ENCODE measurements at places on chromosomes 11 and 22.

DNA sequence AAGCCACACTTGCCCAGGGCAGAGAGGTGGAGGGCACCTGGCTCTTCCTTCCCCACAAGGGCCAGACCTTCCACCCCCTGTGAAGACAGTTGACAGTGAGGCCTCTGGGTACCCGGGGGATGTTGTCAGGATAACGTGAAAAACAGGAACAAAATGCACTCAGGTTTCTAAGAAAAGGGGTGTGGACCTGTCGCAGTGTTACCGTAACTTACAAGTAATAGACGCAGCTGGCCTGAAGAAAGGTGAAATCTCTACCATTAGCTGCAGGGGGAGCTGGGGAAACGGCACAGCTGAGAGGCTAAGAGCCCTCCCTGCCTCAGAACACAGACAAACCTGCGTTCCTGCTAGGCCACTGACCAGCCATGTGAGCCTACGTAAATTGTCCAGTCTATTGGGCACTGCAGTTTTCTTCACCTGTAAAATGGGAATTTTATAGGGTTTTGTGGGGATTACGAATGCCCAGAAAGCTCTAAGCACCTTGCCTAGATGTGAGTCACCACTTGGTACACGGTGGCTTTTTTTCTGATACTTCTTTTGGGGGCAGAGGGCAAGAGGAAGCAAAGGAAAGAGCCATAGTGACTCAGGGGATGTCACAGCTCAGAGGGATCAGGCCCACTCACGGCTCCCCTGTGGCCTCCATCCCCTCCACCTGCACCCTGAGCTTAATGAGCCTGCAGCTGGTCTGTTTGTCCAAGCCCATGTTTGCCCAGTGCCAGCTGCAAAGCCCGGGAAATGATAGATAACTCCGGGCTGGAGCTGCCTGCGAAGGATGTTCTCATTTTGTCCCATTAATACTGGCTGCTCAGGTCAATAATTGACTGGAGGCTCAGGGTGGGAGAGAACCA lies 18.4 kb upstream of the CABP7 start:
- no peak for DNase-seq

DNA sequence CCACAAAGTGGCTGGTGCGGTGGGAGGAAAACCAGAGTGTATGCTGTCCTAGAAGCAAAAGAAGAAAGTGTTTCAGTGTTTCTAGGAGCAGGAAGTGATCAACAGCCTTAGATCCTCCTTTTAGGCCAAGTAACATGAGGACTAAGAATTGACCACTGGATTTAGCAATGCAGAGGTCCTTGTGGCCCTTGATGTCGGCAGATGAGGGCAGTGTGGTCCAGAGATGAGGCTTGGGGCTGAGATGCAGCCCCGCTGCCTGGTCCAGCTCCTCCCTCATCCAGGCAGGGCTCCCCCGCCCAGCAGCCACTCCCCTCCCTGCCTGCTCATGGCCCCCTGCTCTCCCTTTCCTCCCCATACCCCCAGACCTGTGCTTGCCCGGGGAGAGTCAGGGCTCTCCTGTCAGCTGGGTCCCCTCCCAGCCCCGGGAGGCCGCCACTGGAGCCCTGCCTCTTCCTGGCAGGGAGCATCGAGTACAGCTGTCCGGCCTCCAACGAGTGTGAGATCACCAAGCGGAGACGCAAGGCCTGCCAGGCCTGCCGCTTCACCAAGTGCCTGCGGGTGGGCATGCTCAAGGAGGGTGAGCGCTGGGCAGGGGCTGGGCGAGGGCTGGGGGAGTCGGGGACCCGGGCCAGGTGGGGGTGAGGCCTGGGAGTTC lies 3.7 kb downstream of the TRMT112 start:
- no peak for DNase-seq

DNA sequence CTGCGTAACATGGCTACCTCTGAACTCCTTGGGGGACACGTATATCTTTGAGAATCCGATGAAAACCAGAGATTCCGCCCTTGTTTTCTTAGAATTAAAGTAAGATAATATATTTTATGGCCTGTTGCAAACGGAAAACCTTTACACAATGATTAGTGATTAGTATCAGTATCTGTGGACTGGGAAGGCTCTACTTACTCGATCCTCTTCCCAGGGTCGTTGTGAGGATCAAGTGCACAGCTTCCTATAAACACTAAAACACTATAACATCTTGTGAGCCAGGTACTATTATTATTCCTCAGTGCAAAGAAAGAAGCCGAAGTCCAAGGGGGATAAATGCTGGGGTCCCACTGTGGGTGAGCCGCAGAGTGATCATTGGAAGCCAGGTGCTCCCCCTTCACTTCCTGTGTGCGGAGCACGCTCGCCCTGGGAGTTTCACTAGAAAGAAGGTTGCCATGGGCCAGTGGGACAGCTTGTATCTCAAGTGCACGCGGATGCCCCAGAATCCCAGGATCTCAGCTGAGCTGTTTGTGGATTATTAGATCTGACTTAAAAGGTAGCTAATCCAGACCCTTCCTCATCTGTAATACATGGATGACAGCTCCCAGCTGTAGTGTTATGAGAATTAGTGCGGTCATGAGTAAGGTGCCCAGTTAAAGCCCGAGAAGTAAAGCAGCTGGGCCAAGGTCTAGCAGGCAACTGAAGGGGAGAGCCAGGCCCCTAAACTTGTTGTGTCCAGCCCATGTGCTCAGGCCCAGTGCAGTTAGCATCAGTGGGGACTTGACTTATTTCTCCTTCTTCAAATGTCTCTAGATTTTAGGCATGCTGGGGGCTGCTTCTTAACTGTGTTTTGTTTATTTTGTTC lies 839 bp downstream of the CBY1 start:
- no peak for DNase-seq

DNA sequence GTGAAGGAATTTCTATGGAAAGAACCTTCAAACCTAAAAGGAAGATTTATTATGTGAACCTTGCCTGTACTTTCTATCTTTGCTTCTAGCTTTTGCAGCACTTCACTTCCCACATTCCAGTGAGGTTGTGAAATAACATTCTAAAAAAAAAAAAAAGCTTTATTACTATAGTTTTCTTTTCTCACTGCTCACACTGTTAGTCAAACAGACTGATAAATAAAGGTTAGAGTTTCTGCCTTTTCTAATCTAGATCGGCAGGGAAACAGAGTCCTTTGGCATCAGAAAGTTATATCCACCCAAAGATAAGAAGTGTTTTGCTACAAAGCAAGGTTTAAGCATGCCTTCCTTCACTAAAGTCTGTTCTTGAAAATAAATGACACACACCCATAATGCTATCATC lies 2.8 kb downstream of the AAMDC start:
- DNase-seq, result no peak

DNA sequence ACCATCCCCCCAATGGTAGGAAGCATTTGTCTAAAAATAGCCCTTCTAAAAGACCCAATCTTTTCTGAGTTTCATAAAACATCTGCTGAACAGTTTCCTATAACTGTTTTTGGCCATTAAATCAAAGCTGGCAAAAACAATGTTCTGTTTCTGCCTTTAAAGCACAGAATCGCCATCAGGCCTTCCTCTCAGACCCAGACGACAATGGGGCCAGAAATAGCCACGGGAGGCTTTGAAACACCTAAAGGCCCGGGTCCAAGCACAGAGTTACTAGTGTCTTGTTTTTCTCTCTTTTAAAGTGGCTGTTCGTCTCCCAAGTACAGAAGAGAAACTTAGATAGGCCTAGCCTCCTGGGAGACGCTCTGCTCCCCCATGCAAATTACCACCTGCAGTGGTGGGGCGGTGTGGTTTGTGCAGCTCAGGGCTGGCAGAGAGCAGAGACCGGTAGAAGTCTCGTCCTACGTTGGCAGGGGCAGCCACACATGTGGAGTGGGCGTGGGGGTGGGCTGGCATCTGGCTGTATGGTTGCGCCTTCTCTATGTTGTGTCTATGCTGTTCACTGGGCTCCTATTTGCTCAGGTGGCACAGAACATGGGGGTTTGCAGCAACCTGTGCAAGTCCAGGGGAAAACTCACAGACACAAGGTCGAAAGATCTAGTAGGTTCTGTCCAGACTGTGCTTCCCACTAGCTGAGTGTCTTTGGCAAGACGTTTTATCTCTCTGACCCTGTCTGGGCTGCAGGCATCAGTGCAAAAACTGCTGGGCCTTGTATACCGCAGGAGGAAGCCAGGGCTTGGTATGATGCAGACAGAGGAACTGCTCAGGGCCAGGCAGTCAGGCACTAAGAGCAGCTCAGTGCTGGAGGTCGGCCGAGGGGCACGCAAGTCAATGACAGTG lies 23.6 kb upstream of the ETS1 start:
- DNase-seq, result no peak

- no peak for DNase-seq
Observed at GRCh38 chr11:29985248-29985647, 31.6 kb downstream of the KCNA4 start.

DNA sequence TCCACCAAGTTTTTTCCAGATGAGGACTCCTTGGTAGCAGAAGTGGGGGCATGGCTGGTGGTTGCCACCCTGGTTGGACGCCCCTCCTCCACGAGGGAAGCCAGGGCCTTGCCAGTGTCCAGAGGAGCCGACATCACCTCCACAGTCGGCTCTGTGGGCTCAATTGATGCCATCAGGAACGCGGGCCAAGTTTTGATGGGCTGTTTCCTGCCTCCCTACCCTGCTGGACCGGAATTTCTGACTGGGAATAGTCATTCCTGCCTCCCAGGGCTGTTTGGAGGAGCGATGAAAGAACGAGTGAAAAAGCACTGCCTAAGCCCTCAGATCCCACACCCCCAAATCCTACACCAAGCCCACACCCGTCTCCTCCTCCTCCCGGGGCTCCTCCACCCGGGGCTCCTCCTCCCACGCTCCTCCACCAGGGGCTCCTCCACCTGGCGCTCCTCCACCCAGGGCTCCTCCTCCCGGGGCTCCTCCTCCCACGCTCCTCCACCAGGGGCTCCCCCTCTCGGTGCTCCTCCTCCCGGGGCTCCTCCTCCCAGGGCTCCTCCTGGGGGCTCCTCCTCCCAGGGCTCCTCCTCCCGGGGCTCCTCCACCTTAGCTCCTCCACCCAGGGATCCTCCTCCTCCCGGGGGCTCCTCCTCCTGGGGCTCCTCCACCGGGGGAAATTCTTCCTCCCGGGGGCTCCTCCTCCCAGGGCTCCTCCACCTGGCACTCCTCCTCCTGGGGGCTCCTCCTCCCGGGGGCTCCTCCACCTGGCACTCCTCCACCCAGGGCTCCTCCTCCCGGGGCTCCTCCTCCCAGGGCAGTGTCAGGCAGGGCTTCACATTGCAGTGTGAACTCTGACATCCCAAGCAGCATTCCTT lies 10.0 kb upstream of the PRR5 start:
- no peak for DNase-seq
